HuH-7 (cell line): ENCODE measurements at places on chromosomes 13 and 19.

DNA sequence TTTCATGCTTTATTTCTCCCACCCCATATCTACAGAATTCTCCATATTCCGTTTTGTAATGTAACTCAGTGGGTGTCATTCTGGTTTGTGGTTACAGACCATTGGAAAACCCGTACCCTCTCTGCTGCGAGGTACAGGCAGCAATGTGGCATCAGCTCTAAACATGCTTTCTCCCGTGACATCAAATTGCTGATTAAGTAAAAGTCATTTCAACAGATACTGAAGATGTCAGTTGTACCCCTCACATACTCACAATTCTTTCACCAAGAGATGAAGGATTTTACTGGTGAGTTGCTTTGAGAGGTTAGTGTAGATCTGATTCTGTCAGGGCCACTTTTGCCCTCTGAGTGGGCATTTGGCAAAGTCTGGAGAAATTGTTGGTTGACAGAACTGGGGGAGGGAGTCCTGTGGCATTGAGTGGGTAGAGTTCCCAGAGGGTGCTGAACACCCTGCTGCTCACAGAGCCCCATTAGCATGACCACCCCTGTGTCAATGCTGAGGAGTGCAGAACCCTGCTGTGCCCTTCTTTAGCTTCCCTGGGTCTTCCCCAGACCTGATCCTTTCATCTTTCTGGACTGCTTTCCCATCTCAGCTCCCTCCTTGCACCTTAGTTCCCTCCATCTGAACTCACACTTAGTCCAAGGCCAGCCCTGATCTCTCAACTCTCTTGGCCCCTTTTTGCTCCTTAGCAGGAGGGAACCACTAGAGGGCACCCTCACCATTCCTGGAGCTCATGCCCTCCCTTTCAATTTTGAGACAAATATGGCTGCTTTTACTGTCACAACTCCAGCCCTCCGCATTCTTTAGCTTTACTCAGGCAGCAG, 39.9 kb upstream of the CEACAM8 start:
- DNase-seq = peak; percentile 56

GRCh38 chr19:39823686-39824085, 10.3 kb downstream of the DYRK1B start:
- DNase-seq = no peak

DNA sequence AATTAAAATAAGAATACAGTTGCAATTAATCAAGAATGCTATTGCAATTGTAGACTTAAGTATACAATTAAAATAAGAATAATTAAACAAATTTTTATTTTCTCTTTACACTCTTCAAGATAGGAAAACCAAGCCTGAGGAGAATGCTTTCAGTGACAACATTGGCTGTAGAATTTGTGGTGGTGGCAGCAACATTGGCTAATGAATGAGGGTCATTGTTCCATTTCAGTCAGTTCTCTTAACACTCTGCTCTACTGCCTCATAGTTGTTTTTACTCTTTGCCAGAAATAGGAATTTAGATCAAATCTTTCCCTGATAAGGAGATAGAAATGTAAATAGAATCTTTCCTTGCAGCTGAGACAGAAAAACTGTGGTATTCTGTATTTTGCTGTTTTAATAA, 391.6 kb downstream of the PCDH20 start:
- peak; percentile 0 for DNase-seq

DNA sequence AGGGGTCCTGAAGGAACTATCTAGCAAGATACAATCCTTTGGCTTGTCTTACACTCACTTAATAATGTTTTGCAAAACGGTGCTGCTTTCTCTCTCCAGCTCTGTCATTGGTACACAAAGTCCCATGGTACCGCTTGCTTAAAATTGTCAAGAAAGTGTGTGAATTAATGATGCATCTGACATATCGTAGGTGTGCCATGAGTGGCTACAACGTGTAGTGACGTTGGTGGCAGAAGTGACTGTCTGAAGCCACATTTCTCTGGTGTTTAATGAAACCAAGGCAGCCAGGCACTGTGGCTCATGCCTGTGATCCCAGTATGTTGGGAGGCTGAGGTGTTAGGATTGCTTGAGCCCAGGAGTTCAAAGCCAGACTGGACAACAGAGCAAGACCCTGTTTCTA, 2.6 kb downstream of the HSH2D start:
- DNase-seq = no peak

GRCh38 chr13:80117515-80117914, 223.4 kb downstream of the SPRY2 start:
- DNase-seq = no peak

DNA sequence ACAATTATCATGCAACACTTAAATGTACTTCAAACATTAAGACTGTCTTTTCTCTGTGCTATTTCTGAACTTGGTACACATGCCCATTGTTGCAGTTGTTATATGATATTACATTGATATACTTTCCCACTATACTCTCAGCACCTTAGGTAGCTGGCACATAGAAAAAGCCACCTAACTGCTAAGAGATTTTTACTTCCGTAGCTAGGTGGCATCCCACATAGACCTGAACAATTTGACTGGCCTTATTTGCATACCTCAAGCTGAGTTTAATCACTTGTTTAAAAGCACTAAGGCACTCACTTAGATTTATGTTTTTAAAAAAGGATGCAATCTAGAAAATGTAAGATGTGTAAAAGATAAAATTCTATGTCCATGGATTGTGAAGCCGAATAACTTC, 194.2 kb downstream of the POU4F1 start:
- no peak for DNase-seq
